ENCODE measurements at places on chromosomes 11 and 22.

DNA sequence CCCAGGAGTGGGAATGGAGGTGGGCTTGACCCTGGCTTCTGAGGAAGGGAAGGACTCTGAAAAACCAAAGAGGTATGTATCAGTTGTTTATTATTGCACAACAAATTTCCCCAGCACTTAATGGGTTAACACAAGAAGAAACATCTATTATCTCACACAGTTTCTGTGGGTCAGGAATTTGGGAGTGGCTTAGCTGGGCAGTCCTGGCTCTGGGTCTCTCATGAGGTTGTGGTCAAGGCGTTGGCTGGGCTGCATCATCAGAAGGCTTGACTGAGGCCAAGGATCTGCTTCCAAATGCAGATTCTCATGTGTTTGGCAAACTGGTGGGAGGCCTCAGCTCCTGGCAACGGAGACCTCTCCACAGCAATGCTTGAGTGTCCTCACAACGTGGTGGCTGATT lies 17.5 kb upstream of the SMIM38 start:
- no peak for DNase-seq

DNA sequence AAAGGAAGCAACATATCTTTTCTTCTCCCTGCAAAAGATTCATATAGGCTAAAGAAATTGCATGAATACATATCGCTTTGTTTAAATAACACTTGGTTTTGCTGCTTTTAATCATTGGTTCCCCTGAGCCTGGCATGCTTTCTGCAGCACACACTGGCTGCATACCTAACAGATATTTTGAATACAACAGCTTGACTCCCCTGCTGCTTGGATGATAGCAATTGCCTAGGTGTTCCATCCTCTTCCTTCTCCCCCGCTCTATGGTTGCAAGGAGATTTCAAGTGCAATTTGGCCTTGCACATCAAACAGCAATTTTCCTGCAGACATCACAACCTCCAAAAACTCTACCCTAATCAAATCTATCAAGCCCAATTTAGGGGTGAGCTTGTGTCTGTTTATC lies 430.0 kb downstream of the NTM start:
- DNase-seq: no peak

DNA sequence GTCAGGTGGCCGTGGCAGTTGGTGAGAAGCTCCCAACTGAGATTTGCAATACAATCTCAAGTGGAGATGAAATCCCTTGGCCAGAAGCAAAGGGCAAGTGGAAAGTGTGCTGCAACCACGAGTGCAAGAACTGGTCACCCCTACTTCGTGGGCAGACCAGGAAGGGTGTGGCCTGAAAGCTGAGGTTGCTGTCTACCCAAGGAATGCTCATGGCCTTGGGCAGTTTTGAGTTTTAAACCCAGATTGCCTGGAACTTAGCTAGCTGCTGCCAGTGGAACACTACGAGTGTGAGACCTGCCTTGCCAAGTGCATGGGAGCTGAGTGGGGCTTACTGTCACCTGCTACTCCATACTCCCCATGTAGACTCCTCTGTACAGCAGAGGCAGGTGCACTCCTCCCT lies 113.3 kb upstream of the FAT3 start:
- no peak for DNase-seq

GRCh38 chr11:79152511-79152910 lies 288.3 kb downstream of the TENM4 start:
- no peak for DNase-seq

DNA sequence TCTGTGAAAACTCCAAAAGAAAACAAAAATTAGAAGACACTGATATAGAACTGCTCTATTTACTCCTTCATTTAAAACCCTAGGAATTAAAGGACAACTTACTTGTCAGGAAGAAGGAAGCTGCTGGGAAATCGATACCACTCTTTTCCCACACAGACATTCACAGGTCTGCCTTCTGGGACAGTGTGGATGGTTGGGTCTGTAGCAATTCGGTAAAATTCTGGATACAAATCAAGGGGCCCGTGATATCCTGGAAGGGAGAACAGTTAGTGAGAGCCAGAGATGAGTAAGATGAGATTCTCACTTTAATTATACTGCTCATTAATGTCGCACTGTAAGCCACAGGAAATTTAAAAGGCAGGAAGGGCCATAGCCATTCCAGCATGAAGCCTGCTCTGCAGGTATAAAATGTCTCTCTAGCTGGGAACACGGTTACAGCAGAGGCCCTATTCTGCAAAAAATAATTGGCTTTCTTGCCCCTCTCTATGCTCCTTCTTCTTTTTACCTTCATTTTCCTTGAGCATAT lies 34.0 kb downstream of the ALG9 start:
- DNase-seq: no peak

DNA sequence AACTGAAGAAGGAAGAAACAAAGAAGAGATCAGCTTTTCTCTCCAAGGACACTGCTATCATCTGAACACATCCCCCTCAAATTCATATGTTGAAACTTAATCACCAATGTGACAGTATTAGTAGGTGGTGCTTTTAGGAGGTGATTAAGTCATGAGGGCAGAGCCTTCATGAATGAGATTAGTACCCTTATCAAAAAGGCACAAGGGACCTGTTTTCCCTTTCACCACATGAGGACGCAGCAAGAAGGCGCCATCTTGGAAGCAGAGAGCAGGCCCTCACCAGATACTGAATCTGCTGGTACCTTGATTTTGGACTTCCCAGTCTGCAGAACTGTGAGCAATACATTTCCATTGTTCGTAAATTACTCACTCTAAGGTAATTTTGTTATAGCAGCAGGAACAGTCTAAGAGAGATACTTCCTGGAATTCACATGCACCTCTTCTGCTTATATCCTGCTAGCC lies 20.9 kb upstream of the CREB3L1 start:
- DNase-seq: no peak

GRCh38 chr11:2975594-2975993 lies 16.5 kb downstream of the NAP1L4 start:
- DNase-seq: no peak

DNA sequence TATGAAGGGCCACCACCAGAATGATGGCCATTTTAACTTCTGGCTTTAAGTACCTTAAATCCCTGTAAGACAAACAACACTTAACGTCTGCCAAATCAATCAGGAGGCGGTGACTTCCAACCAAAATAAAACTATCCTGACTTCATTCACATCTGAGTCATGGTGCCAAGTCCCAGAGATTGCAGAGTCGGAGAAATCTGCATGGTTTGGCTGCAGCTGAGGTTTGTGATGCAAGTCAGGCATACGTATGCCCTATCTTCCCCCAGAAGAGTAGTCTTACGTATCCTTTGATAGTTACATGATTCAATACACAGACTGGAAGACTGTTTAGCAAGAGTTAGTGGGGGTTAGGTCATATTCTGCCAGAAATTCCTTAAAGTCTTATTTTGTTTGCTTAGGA lies 1.7 kb upstream of the GAB2 start:
- DNase-seq: no peak

DNA sequence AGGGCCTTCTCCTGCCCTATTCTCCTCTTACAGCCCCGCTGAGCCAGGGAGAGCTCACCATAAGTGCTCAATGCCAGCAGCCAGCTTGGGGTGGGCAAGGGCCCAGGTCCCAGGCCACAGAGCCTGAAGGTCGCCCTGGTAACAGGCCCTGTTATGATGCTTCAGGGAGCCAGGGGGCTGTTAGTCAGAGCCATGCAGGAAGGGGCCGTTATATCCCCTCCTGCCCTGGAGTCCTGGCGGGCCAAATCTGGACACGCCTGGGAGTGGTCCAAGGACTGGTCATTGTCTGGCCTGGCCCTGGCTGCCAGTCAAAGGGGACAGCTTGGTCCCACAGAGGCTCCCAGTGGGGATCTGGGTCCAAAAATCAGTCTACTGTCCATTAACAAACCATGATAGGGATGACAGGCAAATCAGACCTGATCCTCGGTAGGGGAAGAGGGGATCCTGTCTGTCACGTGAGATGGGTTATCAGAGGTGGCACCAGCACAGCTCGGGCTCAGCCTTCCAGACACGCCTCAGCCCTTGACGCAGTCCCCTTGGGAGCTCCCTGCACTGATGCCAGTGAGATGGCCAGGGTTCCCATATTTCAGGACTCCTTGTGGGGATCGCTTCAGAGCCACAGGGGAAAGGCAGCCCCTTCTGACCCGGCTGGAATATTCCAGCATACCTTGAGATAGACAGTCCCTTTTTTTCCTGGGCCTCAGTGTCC lies 55.9 kb downstream of the LRRC32 start:
- DNase-seq: no peak

DNA sequence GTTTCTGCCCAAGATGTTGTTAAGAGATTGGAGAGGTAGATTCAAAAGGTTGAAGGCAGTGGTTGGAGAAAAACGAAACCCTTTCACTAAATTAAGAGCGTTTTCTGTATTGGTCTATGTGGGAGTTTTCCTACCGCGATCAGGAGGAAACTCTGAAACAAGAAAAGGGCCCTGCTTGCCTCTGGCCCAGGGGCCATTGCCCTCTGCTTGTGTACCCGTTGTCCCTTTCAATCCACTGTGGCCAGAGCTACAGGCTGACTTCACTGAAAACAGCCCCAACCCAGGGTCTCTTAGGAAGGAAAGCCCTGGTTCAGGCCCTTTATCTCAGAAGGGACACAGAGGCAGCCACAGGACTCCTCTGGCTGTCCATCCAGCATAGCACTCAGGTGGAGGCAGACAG lies 99.1 kb downstream of the CSNK2A3 start:
- no peak for DNase-seq

- no peak for DNase-seq
Observed at GRCh38 chr11:94144216-94144615, 15.6 kb downstream of the PANX1 start.

DNA sequence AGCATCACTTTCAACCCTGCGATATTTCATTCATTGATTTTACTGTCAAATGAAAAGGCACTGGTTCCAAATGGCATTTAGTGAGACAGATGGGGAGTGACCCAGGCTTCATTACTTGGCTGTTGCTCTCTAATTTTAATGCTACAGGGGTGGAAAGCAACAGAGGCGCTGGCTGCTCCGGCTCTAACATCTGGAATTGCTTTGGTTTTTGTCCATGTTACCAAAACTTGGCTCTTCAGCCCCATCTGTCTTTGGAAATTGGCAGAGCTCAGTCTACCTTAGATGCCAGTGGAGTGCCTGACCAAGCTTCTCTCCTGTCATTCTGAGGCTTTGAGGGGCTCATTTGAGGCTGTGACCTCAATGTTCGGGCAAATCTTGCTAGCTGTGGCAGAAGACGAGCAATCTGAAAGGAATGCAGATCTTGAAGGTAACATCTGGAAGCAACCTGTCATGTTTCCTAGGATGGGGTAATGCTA lies 409.5 kb upstream of the SYN3 start:
- no peak for DNase-seq

DNA sequence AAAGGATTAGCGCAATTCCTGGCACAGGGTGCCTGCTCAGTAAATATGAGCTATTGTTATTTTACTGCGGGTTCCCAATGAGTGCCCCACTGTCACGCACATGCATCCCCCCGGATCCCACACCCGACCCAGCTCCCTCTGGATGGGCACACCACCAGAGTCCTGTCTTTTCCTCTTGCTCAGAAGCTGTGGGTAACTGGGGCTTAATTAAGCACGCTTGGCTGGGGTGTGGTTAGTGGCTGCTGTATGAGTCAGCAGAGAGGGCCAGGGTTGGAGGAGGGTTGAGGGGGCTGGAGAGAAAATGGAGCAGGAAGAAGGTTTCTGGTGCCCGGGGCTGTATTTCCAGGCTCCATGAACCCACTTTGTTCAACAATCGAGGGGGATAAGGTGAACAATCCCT lies 30.3 kb upstream of the NECTIN1 start:
- no peak for DNase-seq

All from T-helper 9 cell (primary cell).